Activated naive CD4-positive, alpha-beta T cell (primary cell): ENCODE measurements at places on chromosomes 3 and 15.

GRCh38 chr3:89221924-89222323 is 114.5 kb downstream of the EPHA3 start:
- no peak for DNase-seq

- no peak for DNase-seq
These were observed 93.7 kb upstream of the RBMS3 start for GRCh38 chr3:29186982-29187725.

- DNase-seq, result no peak
These were observed 169.4 kb downstream of the IGF1R start for GRCh38 chr15:98817745-98818144.

DNA sequence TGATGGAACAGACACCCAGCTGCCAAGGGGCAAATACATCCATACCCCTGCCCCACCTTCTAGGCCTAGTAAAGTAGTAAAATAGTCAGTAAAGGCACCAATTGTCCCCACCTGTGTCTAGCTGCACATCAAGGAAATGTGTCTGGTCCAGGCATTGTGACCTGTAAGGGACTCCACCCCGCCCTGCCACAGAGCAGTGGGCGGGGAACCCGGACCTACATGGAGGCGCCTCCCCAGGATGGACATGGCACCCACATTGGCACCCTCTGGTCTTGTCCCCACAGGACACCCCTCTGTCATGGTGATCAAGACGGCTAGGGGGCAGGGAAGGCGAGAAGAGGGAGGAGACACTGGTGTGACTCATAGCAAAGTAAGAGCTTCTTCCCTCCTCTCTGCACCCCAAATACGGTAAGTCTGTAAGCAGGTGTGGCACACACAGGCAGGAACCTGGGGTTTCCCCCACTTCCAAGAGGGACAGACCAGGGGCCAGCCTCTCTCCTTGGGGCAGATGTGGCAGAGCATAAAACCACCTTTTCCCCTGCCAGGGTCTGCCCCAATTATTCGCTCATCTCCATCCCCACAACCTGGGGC is 13.5 kb upstream of the LINGO1 start:
- DNase-seq, result no peak

- no peak for DNase-seq
These were observed 105.0 kb downstream of the SSR3 start for GRCh38 chr3:156449710-156450574.

DNA sequence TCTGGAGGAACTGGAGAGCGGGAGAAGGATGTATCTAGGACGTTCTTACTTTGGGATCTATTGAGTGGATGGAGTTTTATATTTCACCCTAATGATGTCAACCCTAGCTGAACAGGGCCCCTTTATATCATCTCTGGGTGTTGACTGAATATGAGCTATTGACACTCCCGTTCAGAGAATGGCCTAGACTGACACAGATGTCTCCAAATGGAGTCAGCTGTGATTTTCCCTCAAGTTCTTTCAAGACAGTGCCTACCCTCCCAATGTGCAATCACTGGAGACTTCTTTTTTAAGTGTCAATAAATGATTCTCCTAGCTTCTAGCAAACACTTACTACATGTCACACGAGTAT is 63.8 kb downstream of the FRMD4B start:
- no peak for DNase-seq

DNA sequence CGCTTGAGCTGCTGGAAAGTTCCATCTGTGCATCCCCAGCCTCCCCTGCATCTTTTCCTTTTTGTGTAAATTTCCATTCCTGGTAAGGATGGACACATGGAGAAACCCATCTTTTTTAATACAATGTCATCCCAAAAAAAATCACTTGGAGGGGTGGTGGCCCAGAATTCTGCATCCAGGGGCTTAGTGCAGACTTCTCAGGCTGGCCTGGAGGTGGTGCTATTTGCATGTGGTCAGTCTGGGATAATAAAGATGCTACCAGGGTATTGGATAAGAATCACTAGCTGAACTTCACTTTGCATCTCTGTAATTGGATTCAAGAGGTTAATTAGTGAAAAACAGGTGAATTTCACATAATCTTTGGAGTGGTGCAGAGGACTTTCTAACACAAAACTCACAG is 1.8 kb upstream of the ZSCAN2 start:
- no peak for DNase-seq

- no peak for DNase-seq
These were observed 33.4 kb upstream of the SETD2 start for GRCh38 chr3:47197287-47197686.

- DNase-seq, result no peak
These were observed 66.4 kb downstream of the B3GALNT1 start for GRCh38 chr3:161038725-161039124.

- no peak for DNase-seq
These were observed 181.9 kb downstream of the NSMCE3 start for GRCh38 chr15:29087521-29088285.
